ENCODE measurements at places on chromosomes 1 and 21. TPM values are rescaled to one million over a fixed set of nuclear protein-coding genes. Genes with fewer than 3 reads are reported as not detected.

- DNase-seq: no peak
Measured at GRCh38 chr1:9855186-9855585, 31.4 kb upstream of the CLSTN1 start.

- no peak for DNase-seq
Measured at GRCh38 chr1:116454940-116455339, 81.9 kb downstream of the ATP1A1 start.

DNA sequence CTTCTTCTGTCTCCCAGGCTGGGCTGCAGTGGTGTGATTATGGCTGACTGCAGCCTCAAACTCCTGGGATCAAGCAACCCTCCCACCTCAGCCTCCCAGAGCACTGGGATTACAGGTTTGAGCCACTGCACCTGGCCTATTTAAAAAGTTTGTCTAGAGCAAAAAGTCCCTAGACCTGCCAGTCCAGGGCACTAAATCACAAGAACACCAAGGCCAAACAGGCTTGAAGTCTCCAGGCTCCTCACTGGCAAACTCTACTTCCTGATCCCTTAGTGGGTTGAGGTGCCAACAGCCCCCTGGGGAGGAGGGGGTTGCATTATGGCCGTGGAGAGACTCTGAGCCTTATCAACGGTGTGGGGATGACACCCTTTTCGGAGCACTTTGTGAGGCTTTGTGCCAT, 76.0 kb downstream of the CLIC6 start:
- no peak for DNase-seq

The WNT9A gene
- polyA plus RNA-seq: 0.64 TPM

The MEAF6 gene
- 37.8 TPM for polyA plus RNA-seq

Measured in adrenal gland (tissue), 19 donors.